IMR-90 (cell line): ENCODE measurements at places on chromosomes 3 and 15. TPM values are rescaled to one million over a fixed set of nuclear protein-coding genes. Genes with fewer than 3 reads are reported as not detected.

Gene OR5H15
- not detected in 2 replicates for total RNA-seq

Gene B3GNT5
- 3.4 and 4.4 TPM in 2 replicates for total RNA-seq

Gene CPNE9
- not detected in 2 replicates for total RNA-seq

Gene RAB6B
- 0.18 and 0.28 TPM in 2 replicates for total RNA-seq

Gene AADAC
- total RNA-seq = not detected in 2 replicates

Gene FAM3D
- total RNA-seq = not detected in 2 replicates

Gene RYK
- 106 TPM in 2 replicates for total RNA-seq

Gene PEX5L
- total RNA-seq = under 0.01 TPM in 1 of 2 replicates, not detected in the other

Gene RLBP1
- not detected in 2 replicates for total RNA-seq

Gene SV2B
- total RNA-seq = not detected in 2 replicates

Gene CHDH
- under 0.01 and 0.28 TPM in 2 replicates for total RNA-seq

Gene CHRM5
- total RNA-seq = under 0.01 TPM in 2 replicates

Gene LRRN1
- total RNA-seq = under 0.01 and 0.18 TPM in 2 replicates

Gene SKOR1
- not detected in 2 replicates for total RNA-seq

Gene WNT5A
- total RNA-seq = 204 and 224 TPM in 2 replicates

Gene HYKK
- total RNA-seq = 3.9 and 5.6 TPM in 2 replicates

Gene SYNPR
- total RNA-seq = not detected in 2 replicates

Gene TRPM7
- total RNA-seq = 27.8 and 49.4 TPM in 2 replicates

Gene LRRC49
- 16.8 and 19.2 TPM in 2 replicates for total RNA-seq

Gene BUB1B
- 24.7 and 31.9 TPM in 2 replicates for total RNA-seq

Gene ARGFX
- total RNA-seq = not detected in 2 replicates

Gene PROS1
- total RNA-seq = 1.6 and 2.5 TPM in 2 replicates

Gene WDR49
- not detected in 2 replicates for total RNA-seq

Gene PAQR5
- total RNA-seq = 2.7 and 3.3 TPM in 2 replicates

Gene PIF1
- total RNA-seq = 3.9 and 5.3 TPM in 2 replicates

Gene CASR
- total RNA-seq = not detected in 2 replicates

Gene AHSG
- total RNA-seq = not detected in 2 replicates

Gene GOLGA8A
- total RNA-seq = 4.7 and 5.3 TPM in 2 replicates

Gene TLR9
- not detected in 2 replicates for total RNA-seq

Gene STRA6
- not detected in 2 replicates for total RNA-seq

Gene BFSP2
- not detected in 2 replicates for total RNA-seq

Gene BLOC1S6
- 40.9 and 78.3 TPM in 2 replicates for total RNA-seq

Gene GPR176
- total RNA-seq = 194 and 246 TPM in 2 replicates

Gene SGO1
- total RNA-seq = 5.2 and 8.1 TPM in 2 replicates

Gene HOMER2
- total RNA-seq = 0.54 and 0.56 TPM in 2 replicates

Gene APPL1
- 42.2 and 46.2 TPM in 2 replicates for total RNA-seq

Gene IVD
- total RNA-seq = 27.5 and 31.7 TPM in 2 replicates

Gene MCF2L2
- total RNA-seq = under 0.01 TPM in 1 of 2 replicates, not detected in the other

Gene HGD
- not detected in 2 replicates for total RNA-seq

Gene ALPK3
- under 0.01 TPM in 2 replicates for total RNA-seq

Gene PLSCR5
- not detected in 2 replicates for total RNA-seq

Gene ALDH1A2
- total RNA-seq = not detected in 2 replicates

Gene GPX1
- total RNA-seq = 126 and 128 TPM in 2 replicates

Gene SLC2A2
- not detected in 2 replicates for total RNA-seq

Gene CHRFAM7A
- 0.18 TPM in 1 of 2 replicates, not detected in the other for total RNA-seq

Gene MAGEF1
- total RNA-seq = 10.6 and 16.4 TPM in 2 replicates

Gene TMEM207
- not detected in 2 replicates for total RNA-seq

Gene CCDC9B
- total RNA-seq = 19.7 and 30.0 TPM in 2 replicates

Gene EOMES
- not detected in 2 replicates for total RNA-seq

Gene PAK6
- total RNA-seq = not detected in 2 replicates

Gene RARB
- total RNA-seq = 1.4 TPM in 2 replicates

Gene TRH
- not detected in 2 replicates for total RNA-seq
